Effector memory CD4-positive, alpha-beta T cell (primary cell): ENCODE measurements at places on chromosomes 6 and 20.

DNA sequence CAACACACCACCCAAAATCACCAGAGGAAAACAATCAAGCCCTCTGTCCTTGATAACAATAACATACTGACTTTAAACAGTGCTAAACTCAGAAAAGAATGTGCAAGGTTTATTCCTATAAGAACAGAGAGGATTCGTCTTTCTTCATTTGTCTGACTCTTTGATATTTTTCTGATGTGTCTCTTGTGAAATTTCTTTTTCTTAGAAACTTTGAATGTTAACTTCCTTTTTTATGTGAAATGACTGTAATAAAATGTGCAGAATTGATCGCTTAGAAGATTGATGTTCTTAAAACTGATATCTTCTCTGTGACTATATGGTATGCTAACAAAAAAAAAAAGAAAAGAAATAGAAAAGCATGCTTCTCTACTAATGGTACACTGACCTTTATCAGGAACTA is 947.4 kb upstream of the CITED2 start:
- DNase-seq: no peak

DNA sequence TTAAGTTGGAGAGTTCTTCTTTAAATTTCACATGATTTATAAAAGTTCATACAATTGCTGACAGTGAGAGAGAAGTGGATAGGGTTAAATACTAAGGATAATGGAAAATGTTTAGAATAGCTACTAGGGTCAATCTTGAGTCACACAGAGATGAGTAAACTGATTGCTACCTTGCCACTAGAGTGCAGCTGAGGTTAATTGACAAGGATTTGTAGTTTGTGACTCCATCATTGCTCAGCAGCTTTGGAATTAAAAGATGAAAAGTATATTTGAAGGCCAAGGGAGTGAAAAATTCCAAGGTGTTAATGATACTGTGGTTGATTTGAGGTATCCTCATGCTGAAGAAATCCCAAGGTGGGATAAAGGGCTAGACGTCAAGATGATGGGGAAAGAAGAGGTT is 524.0 kb downstream of the UTRN start:
- DNase-seq: no peak

- DNase-seq: no peak
Measured at GRCh38 chr20:46701986-46702385, 7.5 kb upstream of the SLC2A10 start.

DNA sequence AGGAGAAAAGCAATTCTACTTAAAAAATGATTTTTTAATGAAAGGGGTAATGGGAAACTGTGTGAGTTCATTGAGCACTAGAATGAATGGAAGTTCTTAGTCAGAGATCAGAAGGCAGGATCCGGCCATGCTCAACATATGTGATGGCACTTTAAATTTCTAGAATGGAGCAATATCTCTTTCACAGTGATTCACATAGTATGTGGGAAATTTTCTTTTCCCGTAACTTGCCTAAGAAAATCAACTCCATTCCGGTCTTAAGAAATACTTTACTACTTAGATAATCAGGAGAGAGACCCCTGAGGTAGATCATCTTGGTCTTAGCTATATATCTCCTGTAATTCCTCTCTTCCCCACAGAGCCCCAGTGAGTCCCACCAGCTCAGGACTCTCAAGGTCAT is 131.8 kb downstream of the SCML4 start:
- no peak for DNase-seq

DNA sequence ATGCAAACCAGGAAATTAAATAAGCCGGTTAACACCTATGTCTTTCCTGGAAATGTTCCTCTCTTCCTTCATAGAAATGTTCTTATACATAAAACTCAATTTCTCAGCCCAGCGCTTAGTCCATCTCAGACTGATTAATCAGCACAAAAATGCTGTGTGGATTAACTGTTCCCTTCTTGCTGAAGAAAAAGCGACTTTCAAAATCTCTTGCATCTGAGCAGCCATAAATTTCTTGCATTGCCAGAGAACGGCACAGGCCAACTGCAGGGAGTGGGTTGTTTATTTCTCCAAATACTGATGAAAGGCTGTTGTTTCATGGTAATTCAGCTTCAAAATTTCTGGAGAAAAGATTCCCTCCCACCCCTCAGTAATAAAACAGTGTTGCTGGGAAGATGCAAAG is 517.6 kb downstream of the BTBD3 start:
- DNase-seq: no peak

GRCh38 chr6:123844011-123844410 is 40.3 kb downstream of the NKAIN2 start:
- DNase-seq: no peak

- DNase-seq: no peak
Measured at GRCh38 chr6:70166088-70166958, 136.6 kb downstream of the COL9A1 start.

DNA sequence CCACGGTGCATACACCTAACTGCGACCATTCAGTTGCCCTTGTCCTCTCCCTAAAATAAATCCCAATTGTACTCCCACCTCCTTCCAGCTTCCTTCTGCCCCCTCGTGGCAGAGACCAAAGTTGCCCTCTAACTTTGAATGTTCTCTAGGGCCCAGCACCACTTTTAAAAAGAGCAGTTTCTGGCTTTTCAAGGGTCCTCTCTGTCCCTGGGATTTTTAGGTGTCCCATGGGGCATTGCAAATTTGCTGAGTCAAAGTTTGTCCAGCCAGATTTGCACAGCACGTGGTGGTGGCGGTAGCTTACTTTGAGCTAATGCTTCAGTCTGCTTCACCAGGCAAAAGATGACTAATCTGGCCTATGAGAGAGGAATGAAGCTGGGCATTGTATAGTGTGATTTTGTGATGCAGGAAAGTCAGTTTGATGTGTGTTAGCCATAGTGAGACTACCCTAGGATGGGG is 100.2 kb downstream of the PERP start:
- DNase-seq: no peak

GRCh38 chr20:53083411-53083810 is 111.3 kb downstream of the TSHZ2 start:
- no peak for DNase-seq

DNA sequence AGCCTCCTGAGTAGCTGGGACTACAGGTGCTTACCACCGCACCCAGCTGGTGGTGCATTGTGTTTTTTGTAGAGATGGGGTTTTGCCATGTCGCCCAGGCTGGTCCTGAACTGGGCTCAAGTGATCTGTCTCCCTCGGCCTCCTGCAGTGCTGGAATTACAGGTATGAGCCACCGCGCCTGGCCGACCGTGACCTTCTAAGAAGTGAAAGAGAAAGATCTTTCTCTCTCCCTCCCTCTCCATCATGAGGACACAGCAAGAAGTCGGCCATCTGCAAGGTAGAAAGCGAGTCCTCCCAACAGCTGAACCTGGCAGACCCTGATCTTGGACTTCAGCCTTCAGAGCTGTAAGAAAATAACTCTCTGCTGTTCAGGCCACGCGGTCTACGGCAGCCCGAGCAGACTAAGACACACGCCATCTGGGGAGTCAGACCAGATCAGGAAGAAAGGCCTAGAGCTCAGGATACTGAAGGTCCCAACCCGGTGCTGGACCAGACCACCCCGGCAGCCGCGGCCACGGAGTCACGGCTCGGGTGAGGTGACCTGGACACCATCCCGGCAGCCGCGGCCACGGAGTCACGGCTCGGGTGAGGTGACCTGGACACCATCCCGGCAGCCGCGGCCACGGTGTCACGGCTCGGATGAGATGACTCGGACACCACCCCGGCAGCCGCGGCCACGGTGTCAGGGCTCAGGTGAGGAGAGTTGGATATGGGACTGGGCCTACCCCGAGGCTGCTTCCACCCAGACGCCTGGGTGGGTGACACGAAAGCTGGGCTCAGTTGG is 9.6 kb downstream of the GMEB2 start:
- no peak for DNase-seq

- no peak for DNase-seq
Measured at GRCh38 chr20:16098890-16099639, 474.2 kb downstream of the KIF16B start.

DNA sequence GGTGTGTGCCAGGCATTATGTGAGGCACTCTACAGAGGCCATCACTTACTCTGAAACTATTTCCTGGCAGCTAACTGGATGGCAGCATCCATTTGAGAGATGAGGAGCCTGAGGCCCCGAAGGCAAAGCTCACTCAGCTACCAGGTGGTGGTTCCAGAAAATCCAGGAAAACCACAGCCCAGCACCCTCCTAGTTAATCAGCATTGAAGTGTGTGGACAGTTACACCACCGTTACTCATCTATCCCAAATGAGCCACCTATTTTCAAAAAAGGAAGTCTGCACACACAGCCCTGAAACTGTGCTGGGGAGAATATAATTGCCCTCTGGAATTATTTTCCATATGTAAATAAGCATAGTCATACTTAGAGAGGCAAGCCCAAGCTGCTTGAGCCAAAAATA is 67.4 kb downstream of the CNBD2 start:
- DNase-seq: no peak

- no peak for DNase-seq
Measured at GRCh38 chr6:129677620-129678325, 32.2 kb downstream of the ARHGAP18 start.

DNA sequence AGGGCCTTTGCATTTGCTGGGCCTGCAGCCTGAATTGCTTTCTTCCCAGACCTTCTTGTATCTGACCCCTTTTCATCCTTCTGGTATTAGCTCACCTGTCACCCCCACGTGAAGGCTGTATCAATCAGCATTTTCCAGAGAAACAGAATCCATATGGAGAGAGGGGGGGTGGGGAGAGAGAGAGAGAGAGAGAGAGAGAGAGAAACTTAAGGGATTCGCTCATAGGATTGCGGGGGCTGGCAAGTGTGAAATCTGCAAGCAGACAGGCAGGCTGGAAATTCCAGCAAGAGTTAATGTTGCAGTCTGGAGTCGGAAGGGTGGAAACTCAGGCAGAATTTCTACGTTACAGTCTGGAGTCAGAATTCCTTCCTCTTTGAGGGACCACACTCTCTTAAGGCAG is 410.7 kb upstream of the SULF2 start:
- no peak for DNase-seq

- no peak for DNase-seq
Measured at GRCh38 chr6:157239671-157240058, 83.7 kb downstream of the TMEM242 start.

GRCh38 chr6:111030008-111031007 is 48.5 kb downstream of the RPF2 start:
- no peak for DNase-seq

- no peak for DNase-seq
Measured at GRCh38 chr6:151057061-151057460, 182.7 kb upstream of the AKAP12 start.
